ENCODE measurements at places on chromosomes 6 and 20. TPM values are rescaled to one million over a fixed set of nuclear protein-coding genes. Genes with fewer than 3 reads are reported as not detected.

- H3K27me3 ChIP-seq: peaks cover 67% of the 10 kb centered on the region
- no peaks in the 10 kb centered on the region for H3K4me1 ChIP-seq
- no peak overlapping the region for H3K4me3 ChIP-seq
- H3K36me3 ChIP-seq: no peaks in the 10 kb centered on the region
These were observed 37.5 kb downstream of the YTHDF1 start for GRCh38 chr20:63178446-63178820.

DNA sequence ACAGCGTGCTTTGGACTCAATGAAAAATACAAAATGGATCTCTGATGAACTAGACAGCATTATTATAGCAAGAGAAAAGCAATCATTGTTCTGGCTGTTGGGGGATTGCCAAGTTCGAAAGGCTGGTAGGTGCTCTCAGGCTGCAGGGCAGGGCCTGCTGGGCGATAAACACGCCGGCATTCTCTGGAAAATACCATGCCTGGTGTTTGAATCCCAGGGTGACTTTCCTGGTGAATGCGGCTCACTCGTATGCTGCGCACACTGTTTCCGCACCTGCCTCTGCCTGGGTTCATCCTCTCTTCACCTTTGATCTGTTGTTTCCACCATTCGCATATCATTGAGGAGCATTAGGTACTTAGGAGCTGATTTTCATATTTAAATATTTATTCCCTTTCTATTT lies 37.4 kb downstream of the GCNT2 start:
- H3K27ac ChIP-seq: no peak overlapping the region
- H3K27me3 ChIP-seq: no peaks in the 10 kb centered on the region
- no peak overlapping the region for H3K4me3 ChIP-seq
- DNase-seq: no peak
- H3K36me3 ChIP-seq: 0 out of 2 replicates have a peak, but pooled peaks cover 3% of the 10 kb centered on the region
- H3K4me1 ChIP-seq: no peaks in the 10 kb centered on the region

CALHM4 gene
- not detected for total RNA-seq

CENPQ gene
- total RNA-seq: 9.5 TPM
